ENCODE measurements at places on chromosomes 2 and 18.

DNA sequence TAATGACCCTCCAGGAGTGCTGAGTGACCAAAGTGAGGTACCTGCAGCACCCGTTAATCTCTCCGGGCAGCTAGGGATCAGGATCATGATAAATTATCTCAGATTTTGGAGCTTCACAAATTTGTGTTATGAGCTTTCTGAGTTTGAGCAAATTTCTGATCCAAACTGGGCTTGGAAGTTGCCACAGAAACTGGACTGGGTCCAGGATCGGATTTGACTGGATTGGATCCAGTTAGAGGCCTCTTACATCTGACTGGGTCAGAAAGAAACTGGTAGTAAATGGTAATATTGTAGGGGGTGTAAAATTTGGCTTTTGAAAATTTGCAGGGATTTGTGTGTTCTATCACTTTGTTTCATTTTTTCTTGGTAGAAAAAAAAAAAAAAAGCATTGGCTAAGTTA is 19.7 kb upstream of the CAPN13 start:
- DNase-seq: no peak

DNA sequence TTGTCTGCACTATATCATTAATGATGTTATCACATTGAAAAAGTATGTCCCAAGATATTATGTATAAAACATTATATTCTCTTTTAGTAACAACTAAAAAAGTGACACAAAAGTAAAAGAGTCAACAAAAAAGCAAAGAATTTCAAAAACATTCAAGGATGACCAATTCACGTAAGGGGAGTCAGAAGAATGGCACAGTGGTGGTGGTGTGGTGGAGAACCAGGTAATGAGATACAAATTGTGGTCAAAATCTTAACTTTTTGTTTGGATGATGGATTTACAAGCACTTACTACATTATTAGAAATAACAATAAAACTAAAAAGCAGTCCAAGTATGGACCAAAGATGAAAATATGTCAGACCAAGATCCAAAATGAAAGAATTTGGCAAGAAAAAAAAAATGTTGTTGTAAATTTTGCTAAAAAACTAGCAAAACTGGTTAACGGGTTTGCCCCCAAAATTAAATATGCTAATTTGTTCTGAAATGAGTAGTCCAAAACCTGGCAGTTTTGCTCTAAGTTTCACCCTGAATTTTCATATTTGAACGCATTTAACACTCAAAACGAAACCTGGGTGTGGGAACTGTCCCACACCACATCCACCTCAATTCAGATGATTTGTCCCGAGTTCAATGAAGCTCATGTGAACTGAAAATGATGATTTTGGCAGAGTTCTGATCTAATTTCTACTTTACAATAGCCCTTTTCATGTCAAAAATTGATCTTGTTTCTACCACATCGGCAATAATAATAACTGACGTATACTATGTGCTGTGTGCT is 135.8 kb downstream of the IKZF2 start:
- no peak for DNase-seq

GRCh38 chr2:210210185-210210584 is 15.1 kb downstream of the ACADL start:
- no peak for DNase-seq

DNA sequence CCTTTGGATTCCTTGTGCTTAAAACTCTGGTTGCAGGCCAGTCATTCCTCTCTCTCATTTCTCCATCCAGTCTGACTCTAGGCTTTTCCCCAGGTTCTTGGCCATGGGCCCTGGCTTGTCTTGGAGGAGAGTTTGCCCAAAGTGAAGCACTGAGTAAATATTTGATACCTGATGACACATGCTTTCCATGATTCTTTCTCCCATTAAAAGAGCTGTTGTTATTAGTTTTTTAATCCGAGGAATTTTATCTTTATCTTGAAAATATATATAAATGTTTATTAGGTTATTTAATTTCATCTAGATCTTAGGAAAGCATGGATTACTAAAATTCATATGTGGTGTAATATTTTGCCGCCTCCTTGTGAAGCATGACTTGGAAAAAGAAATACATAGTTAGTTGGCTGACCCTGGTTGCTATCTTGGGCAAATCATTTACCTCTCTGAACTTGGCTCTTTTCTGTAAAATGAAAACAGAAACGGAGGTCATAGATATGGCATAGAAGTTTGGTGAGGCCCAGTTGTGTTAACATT is 650.1 kb downstream of the SLC4A3 start:
- DNase-seq: no peak

- DNase-seq: no peak
These were observed 172.8 kb downstream of the ACOXL start for GRCh38 chr2:110905217-110905616.

DNA sequence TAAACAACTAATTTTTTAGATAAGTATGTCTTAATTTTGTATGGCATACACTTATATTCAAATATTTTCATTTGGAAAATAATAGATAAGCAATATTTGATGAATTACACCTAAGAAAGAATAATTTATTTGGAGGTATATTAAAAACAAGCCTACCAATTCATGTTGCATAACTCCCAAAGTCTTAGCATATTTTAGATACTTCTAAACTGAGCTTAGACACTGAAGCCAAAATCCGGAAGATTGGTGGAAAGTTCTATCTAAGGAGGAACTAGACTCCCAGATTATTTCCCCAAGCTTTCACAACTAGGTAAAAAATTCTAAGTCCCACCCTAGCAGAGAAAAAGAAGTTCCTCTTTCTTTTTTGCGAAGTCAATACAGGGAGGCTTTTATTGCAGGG is 221.0 kb upstream of the MMADHC start:
- DNase-seq: peak; percentile 43

DNA sequence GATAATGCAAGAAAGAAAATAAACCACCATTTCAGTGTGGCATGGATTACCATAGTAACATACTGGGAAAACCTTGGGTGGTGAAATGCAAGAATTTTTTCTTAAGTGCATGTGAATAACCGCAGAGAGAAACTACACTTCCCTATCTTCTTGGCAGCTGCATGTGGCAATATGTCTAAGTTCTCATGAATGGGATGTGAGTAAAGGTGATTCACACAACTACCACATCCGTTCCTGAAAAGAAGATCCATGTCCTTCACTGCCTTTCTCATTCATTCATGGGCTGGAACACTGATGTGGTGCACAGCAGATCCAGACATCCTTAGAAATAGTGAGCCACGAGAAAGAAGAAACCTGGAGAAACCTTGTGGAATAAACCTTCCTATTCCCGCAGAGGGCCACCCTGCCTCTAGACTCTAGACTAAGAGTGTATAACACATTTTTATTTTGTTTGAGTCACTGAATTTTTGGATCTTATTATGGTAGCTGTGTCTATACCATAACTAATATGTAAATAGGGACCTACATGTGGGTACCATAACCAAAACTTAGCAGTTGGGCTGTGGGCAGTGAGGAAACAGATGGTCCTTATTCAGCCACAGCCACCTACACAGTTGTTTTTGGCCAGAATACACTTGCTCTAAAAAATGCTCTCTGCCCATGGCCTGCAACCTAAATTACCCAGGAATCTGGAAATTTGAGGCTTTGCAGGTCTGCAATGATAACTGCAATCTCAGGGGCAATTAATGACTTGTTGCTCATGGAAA is 573.3 kb downstream of the LRP1B start:
- peak; percentile 96 for DNase-seq

DNA sequence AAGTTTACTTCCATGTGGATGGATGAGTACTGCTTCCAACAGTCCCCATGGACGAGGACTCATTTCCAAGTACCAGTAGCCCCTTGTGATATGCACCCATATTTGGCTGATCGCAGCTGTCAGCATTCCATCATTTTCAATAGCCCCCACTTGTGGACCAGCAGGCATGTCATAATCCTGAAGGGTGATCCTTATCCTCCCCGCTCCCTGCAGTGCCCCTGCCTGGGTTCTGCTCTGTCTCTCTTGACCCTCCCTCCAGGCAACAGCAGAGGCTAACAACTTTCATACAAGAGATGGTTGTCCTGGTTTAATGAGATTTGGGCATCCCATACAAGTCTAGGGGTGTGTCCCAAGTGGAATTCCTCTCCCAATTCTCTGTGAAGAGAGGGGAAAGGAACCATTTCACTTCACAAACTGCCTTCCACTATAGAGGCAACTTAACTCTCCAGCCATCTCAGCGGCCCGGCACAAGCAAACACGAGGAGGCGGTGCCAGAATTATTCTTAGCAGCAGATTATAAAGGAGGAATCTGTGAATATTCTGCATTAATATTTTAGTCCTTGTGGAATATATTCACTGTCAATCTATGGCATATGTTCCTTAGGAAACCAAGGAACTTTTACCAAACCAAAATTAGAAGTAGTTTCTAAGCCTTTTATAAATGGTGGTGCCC is 110.7 kb downstream of the RTN4 start:
- no peak for DNase-seq

GRCh38 chr2:83594241-83595120 is 864.6 kb downstream of the SUCLG1 start:
- no peak for DNase-seq

- DNase-seq: no peak
These were observed 61.0 kb downstream of the MGAT5 start for GRCh38 chr2:134314681-134315368.

- peak; percentile 20 for DNase-seq
These were observed 47.2 kb downstream of the RAD51AP2 start for GRCh38 chr2:17470855-17471641.

DNA sequence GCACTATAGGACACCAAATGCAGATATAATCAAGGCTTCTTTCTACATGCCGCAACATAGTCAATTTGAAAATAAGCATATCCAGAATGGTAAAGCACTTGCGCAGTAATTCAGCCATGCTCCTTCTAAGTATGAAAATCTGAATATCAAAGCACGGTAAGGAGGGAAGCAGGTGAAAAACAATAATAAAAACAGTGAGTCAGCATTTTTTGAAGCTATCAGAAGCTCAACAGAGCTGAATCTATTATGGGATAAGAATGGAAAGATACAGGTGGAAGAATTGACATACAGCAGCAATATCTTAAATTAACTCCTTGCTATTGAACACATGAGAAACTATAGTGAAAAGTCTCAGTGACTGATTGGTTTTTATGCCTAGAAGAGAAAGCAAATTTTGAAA is 266.3 kb downstream of the NRXN1 start:
- no peak for DNase-seq

- DNase-seq: peak; percentile 6
These were observed 16.3 kb upstream of the GPR39 start for GRCh38 chr2:132400169-132400900.

DNA sequence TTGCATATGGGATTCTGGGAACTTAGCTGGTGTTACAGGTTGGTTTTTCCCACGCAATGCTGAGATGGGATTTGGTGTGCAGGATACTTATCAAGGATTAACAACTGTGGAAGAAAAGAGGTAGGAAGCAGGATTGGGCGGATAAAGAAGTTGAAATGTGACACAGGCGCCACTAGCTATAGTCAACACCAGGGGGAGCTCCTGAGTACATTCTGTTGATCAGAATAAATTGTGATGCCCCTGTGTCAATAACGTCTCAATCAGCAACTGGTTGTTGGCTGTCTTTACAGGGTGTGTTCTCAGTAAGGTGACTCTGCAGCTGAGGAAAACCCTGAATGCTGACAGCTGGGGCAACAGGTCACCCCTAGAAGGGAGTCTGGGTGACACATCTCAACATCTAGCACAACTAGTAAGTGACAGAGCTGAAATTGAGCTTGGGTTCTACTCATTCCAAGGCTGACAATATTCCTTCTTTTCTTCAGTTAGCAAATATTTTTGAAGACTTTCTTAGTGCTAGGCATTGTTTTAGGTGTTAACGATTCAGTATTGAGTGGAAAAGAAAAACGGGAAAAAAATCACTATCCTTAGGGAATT is 143.0 kb downstream of the ARL6IP6 start:
- peak; percentile 32 for DNase-seq

DNA sequence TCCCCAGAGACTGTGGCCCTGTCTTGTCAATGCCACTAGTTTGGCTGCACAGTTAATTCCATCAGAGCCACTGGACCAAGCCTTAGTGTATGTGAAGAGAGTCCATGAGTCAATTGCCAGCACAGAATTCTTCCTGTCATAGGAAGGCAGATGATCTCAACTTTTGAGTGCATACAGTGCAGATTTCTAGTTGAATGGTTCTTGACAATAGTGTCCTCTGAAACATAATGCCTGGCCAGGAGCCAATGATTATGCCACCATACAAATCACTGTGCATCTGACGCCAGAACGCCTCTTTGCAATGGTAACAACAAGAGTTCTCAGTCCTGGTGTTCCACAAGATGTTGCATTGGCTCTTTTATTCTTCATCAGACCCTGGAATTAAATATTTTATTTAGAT is 7.1 kb downstream of the NEUROD1 start:
- DNase-seq: no peak

DNA sequence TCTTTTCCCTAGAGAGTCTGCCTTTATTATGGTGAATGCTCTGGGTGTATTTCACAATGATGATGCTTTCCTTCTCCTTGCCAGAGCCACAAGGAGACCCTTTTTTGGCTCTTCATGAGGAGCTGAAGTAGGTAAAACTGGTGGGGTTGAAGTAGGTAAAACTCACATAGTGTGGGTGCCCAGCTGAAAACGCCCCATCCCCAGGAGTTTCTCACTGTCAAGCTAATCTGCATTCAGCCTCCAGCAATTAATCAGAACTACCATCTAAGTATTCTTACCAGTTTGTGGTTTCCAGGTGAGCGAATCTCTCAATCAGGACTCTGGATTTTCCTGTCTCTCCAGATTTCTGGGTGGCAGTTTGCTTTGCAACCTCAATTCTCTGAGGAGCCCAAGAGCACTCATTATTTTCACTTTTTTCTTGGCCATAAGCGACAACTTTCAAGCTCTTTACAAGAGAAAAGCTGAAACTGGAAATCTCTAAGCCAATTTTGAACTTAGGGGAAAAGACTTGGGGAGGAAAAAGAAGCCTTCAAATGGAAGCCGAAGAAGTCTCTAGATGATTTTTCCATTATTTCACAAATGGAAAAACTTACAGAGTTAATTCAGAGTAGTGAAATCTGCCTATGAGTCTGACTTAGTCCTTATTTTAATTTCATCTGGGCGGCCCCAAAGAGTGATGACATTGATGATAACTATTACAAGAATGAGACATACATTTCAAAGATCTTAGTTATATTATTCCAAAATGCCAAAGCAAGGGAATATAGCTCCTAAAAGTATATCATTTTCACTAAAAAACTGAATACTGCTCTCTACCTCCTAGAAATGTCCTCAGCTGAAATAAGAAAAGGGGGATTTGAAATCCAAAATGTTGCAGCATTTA is 121.4 kb upstream of the MAP3K20 start:
- no peak for DNase-seq

DNA sequence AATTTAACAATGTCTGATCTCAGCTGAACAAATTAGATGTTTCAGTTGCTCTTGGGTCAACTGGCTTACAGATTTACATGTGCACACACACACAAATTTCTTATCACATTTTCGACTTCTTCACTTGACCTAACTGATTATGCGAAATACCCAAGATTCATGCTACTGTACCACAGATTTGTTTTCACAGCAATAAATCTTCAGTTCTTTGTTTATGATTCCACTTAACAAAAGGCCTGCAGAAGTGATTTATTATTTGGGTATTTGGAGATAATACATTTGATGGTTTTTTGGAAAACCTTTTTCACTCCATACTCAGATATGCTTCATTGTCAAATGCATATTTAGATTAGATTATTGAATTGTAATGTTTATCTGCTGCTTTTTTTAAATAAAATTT is 129.0 kb downstream of the GALNT1 start:
- DNase-seq: no peak
